ENCODE measurements at places on chromosomes 12 and 14.

- no peak for DNase-seq
These were observed 62.7 kb upstream of the HECTD1 start for GRCh38 chr14:31270196-31270772.

DNA sequence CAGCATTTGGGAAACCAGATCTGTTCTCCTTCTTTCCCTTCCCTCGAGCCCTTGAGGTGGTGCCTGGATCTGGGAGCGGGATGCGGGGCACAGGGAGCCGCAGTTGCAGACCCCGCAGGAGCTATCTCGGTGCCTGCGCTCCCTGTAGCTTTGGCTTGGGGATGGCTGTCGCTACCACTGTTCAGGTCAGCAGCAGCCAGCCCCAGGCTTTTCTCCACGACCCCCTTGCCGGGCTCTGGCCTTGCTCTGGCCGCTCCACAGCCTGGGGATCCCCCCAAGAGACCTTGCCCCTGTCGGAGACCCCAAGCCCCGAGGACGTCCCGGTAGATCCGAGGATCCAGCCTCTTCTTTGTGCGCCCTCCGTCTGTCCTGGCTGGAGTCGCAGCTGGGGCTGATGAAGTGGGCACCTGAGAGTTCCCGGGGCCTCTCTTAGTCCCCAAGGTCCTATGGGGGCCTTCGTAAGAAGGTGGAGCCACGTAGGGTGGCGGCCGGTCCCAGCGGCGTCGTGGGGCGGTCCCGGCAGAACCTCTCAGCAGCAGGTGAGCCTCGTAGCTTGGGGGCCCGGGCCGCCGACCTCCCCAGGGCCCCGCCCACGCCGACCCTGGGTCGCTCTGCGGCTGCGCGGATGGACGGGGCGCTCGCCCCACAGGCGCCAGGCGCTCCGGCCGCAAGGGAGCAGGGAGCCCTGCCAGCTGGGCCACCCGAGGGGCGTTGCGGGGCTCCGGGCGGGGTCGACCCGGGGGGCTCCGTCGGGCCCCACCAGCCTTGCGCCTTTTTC, 1.3 kb downstream of the DDN start:
- no peak for DNase-seq

DNA sequence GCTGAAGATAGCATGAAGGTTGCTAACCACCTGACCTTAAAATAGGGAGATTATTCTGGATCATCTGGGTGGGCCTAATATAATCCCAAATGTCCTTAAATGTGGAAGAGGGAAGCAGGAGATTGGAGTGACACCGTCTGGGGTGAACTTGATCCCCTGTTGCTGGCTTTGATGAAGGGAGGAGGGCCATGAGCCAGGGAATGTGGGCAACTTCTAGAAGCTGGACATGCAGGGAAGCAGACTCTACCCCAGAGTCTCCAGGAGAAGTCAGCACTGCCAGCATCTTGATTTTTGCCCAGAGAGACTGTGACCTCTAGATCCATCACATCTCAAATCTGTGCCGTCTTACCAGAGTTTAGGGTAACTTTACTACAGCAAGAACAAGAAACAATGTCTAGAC, 9.2 kb upstream of the KRT5 start:
- no peak for DNase-seq

DNA sequence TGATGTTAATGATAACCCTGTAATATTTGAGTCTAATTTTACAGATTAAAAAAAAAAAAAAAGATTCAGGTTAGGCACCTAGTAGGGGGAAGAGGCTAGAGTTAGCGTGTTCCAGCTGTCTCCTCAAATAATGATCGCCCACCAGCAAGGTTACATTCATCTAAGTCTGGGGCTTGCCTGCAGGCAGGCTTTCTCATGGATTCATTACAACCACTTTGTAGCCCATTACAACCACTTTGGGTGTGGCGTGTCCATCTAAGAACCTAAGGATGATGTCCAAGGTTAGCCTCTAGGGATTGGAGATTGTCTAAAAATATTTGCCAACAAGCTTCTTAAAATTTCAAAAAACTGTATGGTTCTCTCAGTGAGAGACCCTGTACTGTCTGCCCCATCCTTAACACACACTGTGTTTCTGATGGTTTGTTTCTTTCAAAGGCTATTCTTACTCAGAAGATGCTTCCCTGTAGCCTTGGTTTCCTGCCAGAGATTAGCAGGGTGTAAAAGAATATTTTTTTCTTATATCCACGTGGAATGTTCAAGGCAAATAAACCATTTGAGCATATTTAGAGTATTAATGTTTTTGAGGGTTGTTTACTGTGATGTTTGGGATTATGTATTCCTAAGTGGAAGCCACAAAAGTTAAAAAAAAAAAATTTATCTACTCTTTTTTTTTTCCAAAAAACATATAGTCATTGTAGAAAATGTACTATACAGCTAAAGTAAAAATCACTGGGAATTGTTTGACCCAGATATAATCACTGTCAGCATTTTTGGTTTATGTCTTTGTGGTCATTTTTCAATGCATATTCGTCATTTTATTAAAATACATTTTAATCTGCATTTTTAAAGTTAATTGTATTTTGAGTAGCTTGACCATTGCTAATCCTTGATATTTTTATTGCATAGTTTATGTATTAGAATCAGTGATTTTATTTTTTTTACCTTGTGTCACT, 1.7 kb downstream of the DYNC1H1 start:
- no peak for DNase-seq

Measured in stimulated activated CD4-positive, alpha-beta T cell treated with anti-CD3 and anti-CD28 coated beads, TNF-alpha, amount 100 ng/mL, for 4 hours (primary cell).